ENCODE measurements at places on chromosomes 7 and 10.

DNA sequence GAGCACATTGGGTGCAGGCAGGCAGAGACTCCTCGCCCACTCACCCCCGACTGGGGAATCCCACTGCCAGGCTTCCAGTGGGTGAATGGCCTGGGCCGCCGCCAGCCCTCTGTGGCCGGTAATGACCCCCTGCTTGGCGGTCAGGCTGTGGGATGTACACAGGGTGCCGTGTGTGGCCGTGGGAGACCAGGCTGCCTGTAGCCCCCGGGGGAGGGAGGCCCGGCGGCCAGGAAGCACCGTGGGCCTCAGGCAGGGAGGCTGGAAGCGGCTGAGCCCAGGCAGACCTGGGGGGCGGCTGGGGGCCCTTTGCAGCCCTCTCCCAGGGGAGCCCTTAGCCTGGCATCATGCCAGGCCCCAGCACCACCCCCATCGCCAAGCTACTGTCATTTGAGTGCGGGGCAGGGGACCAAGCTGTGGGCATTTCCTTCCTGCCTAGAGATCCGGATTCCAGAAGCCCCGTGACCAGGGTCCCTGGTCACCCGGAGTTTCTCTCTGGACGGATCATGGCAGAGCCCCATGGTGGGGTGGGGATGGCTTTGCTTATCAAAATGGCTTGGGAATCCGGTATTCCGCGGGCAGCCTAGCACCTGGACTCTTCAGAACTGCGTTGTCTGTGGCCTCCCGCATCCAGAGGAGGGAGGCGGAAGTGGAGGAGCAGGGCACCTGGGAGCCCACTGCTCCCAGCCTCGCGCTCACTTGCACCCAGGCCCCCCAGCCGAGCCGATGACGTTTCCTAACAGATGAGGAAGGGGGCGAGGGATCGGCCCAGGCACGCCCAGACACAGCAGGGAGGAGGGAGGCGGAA is 1.1 kb downstream of the TTYH3 start:
- DNase-seq = peak; percentile 23

DNA sequence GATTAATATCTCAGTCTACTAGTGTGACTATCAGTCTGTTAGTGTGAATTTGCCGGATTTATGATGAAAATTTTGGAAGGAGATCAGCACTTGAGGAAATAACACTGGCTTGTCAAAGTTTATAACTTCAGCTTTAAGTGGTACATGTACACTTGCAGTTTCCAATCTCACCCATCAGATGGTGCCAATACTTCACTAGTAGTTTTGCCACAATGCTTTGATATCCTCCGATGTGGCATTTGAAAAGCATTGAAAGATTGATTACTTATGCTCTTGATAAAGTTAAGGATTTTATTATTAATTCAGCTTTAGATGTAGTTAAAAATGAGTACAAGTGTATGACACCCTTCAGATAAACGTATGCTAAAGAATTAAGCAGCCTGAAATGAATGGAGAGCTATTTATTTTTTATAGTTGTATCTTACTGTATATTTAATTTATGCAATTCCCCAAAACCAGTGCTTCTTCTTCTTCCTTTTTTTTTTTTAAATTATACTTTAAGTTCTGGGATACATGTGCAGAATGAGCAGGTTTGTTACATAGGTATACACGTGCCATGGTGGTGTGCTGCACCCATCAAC is 98.2 kb downstream of the ANLN start:
- peak; percentile 83 for DNase-seq

GRCh38 chr7:30596721-30597120 is 2.0 kb downstream of the GARS1 start:
- no peak for DNase-seq

DNA sequence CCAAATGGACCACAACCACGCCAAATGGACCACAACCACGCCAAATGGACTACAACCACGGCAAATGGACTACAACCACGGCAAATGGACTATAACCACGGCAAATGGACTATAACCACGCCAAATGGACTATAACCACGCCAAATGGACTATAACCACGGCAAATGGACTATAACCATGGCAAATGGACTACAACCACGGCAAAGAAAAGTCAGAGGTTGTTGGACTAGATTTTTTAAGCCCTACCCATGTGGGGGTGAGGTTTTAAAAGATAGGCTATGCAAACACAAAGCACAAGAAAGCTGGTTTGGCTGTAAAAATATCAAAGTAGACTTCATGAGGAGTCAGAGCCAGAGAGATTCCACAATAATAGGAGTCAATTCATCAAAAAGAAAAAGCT is 55.8 kb downstream of the NCAPG2 start:
- DNase-seq = no peak

DNA sequence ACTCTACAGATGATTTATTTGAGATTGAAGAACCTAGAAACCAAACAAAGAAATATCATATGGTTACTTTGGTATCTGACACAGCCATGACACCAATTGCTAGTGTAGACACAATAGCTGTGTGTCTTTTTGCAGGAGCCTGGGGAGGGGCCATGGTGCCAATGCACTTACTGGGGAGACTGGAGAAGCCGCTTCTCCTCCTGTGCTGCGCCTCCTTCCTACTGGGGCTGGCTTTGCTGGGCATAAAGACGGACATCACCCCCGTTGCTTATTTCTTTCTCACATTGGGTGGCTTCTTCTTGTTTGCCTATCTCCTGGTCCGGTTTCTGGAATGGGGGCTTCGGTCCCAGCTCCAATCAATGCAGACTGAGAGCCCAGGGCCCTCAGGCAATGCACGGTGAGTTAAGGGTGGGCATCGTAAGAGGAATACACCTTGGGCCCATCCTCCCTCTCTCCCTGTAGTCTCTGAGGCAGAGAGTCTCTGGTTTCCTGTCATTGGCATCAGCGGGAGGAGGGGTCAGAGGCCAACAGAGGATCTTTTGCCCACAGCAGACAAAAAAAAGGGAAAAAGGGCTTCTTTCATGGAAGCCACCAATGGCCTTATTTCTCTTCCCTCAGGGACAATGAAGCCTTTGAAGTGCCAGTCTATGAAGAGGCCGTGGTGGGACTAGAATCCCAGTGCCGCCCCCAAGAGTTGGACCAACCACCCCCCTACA is 1.2 kb downstream of the TMEM139 start:
- no peak for DNase-seq

DNA sequence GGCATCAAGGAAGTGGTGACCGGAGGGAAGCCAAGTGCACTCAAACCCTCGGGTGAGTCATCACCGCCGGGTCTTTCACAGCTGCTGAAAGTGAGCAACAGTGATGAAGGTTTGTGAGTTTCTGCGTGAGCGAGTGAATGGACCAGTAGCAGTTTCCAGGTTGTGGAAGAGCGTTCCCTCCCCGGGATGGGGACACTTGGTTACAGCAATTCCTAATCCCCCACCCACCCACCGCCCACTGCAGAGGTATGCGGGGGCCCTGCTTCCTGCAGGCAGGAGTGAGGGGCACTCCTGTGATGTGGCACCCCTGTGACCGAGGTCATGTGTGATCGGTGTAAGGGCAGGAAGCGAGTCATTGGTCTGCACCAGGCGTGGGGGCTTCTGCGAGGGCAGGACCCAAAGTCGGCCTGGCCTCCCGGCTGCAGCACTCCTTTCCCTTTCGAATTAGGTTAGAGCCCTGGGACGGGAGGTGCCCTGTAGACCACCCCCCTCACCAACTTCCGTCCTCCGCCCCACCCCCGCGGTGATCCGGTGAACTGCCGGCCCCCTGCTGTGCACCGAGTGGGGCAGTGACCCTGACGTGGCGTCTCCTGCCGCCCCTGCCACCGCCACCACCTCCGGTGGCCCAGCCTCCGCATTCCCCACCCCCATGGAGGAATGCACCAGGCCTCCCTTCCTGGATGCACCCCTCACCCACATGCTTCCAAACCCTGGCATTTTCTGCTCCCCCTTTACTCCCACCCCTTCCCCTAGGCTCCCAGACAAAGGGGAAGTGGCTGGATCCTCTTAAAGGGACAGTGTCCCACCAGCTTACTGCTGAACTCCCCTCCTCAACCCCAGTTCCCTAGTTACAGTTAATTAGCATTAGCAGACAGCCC is 10.9 kb downstream of the LIMK1 start:
- DNase-seq = no peak

DNA sequence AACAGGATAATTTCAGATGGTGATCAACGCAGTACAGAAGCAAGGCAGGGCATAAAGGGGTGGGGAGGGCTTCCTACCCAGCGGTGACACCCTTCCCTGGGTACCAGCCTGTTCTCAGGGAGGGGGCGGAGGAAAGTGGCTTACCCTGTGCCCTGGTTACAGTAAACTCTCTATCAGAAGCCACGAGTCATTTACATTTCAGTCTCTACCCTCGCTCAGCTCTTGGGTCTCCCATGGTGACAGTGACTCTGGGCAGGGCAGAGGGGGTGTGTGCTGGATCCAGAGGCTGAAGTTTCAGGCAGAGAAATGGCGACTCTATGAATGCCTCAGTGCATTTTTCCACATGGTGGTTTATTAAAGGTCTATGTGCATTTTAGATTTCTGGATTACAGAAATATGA is 107.0 kb downstream of the ADARB2 start:
- no peak for DNase-seq

DNA sequence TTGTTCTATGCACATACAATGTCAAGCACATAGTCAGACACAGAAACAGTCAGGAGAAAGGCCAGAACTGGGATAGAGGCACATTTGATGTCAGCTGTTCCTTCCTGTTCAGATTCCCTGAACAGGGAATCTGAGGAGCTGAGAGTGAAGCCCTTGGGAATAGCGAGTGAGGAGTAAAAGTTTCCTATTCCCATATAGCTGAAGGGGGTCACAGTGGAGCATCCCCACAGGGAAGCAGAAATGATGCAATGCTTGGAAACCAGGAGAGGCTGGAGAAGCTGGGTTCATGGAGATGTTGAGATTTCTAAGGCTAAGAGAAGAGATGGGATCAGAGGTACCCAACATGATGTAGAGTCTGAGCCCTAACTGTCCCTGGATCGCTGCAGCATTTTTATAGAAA is 11.3 kb upstream of the PRXL2A start:
- no peak for DNase-seq

GRCh38 chr10:32059472-32059871 is 3.2 kb upstream of the KIF5B start:
- no peak for DNase-seq

GRCh38 chr7:36657036-36657660 is 67.1 kb downstream of the AOAH start:
- no peak for DNase-seq

DNA sequence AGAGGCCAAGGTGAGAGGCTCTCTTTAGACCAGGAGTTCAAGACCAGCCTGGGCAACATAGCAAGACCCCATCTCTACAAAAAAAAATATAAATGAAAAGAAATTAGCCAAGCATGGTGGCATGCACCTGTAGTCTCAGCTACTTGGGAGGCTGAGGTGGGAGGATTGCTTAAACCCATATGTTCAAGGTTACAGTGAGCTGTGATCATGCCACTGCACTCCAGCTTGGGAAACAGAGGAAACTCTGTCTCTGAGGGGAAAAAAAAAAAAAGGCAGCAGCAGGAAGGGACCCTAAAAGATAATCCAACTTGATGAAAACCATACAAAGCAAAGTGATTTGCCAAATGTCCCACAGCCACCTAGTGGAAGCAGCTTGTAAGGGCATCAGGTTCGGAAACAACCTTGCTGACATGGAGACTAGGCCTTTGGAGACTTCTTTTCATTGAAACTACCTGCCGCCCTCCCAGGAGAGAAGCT is 15.6 kb upstream of the PBLD start:
- DNase-seq = no peak

DNA sequence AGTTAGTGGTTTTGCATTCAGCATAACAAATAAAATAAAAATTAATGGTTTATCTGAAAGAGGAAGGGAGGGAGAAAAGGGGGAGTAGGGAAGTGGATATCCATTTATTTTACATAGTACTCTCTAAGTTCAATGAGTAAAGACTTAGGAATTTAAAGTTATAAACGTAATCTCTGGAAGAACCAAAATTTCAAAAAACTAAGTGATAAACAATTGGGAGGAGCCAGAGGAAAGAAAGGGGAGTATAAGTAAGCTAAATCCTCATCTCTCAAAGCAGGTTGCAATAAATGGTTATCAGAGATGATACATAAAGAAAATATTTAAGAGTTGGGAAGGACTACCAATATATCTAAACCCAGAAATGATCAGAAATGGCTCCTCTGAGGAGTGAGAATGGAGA is 46.4 kb downstream of the ANK3 start:
- DNase-seq = no peak
